ENCODE measurements at places on chromosomes 7 and 10. TPM values are rescaled to one million over a fixed set of nuclear protein-coding genes. Genes with fewer than 3 reads are reported as not detected.

AMZ1 gene
- 0.15 TPM for total RNA-seq

SCRN1 gene
- 168 TPM for total RNA-seq

PROSER2 gene
- not detected for total RNA-seq

C10orf90 gene
- not detected for total RNA-seq

GRCh38 chr10:95260909-95261552 is 29.8 kb downstream of the PDLIM1 start:
- DNase-seq, result no peak

DNA sequence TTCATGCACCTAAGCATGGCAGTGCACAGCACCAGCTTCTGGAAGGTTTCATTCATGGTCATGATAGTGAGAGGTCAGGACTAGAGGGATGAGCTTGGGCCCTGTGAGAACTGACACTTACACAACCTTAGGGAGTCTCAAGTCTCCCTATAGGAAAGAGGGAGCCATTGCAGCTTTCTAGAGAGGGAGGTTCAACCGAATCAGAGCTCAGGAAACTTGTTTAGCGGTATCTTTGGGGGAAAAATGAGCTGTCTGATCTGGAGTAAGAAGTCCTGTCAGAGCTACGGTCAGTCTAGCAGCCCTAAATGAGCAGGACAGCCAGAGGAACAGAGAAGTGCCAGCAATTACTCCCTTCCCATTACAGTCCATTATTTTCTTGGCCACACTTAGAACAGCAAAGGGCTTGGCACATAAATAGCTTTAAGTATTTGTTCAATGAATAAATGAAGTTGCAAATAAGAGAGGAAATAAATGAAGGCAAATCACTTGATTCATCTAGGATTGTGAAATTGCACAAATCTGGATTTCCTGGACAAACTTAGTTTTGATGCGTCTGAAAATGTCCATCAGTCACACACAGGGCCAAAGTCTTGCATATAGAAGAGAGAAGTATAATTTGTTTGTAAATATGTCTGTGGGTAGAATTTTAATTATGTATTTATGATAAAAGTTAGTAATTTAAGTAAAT is 262.0 kb downstream of the GLI3 start:
- DNase-seq, result no peak

DNA sequence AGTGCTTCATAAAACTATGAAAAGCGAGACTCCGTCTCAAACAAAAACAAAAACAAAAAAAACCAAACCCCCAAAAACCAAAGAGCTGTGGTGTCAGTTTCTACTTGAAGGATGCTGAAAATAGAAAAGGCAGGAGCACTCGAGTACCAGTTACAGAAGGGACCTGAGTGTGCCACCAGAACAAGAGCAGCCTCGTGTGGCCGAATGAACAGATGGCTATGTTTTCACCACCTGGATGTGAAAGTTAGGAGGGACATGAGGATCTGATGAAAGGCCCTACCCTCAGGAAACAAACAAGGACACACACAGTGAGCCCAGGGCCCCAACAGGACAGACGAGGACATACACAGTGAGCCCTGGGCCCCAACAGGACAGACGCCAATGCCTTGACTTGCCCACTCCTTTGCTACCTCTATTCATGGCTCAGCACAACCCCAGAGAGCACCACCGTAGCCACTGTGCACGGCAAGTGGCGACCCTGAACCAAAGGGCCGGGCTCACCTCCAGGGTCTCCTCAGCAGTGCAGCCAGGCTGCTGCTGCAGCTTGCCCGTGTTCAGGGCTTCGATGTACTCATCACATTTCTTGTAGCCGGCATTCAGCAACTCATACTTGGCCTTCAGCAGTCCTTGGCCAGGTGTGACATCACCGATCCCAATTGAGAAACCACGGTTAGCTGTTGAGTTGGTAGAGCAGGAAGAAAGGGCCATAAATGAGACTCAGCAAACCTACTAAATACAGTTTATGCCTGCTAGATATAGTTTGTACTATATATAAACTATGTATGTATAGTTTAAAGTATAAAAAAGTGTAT is 24.9 kb downstream of the POLR3A start:
- no peak for DNase-seq

- DNase-seq, result peak; percentile 48
Observed at GRCh38 chr7:91424371-91424770, 160.1 kb downstream of the FZD1 start.

DNA sequence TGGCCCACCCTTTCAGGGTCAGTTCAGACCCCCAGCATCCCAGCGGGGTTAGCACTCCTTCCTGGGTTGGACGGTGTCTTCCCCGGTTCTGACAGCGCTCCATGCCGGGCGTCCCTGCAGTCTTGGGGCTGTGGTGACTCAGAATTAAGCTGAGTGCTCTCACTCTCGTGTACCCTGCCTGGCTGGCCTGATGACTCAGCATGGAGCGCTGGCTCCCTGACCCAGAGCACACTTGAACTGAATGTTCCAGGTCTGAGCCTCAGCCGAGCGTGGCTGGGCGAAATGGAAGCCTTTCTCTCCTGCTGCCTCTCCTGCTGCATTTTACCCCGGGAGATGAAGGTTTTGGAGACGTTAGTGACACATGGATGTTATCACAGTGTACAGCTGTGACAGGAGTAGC is 7.1 kb downstream of the BAG3 start:
- peak; percentile 44 for DNase-seq

GRCh38 chr7:101960323-101960722 is 142.9 kb downstream of the CUX1 start:
- DNase-seq, result no peak

DNA sequence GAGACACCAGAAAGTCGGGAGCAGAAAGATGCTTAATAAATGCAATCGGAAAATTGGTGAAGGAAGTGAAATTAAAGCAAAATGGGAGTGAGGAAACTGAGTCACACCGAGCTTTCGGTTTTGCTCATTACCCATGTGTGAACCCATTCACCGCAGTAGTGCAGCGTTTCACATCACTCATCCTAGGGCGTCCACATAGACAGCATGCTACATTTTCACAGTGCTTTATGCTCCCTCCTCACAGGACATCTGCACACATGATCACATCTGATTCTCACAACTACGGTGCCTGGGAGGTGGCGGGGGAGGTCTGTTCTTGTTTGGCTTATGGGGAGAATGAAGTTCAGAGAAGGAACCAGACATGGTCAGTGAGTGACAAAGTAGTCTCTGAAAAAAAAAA is 36.6 kb upstream of the ATP6V0A4 start:
- no peak for DNase-seq

- no peak for DNase-seq
Observed at GRCh38 chr7:48049850-48050249, 14.5 kb downstream of the C7orf57 start.

GRCh38 chr7:80881351-80881900 is 37.4 kb downstream of the SEMA3C start:
- DNase-seq, result no peak

DNA sequence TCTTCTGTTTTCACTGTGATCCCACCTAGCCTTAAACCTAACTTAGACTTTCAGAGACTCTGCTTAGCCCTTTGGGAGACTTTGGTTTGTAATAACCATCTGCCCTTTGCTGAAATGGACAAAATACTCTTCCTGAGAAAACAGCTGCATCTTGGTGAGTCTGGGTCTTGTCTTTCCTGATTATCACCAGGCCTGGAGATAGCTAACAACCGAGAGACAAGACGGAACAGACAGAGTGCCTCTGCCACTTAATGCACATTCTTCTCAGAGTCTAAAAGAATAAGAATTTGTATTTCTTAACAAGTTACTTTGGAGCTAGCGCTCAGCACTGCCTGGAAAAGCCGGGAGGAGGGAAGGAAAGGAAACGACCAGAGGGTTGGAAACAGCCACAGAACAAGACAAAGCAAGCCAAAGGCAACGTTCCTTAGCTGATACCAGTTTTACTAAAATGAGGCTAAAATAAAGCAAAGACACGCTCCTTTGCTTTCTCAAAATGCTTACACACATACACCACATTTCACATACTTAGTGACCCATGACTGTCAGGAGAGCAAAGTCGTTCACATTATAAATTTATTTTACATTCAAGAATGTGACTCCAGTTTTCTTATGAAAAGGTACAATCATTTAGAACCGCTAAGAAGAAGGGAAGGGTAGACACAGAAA is 70.3 kb upstream of the DGKI start:
- no peak for DNase-seq
